ENCODE measurements at places on chromosomes 3 and 15. TPM values are rescaled to one million over a fixed set of nuclear protein-coding genes. Genes with fewer than 3 reads are reported as not detected.

- DNase-seq, result peak; percentile 30
Observed at GRCh38 chr3:46994801-46995731, 15.6 kb downstream of the NBEAL2 start.

Gene FANCD2OS
- total RNA-seq, result not detected

Gene SAMD7
- total RNA-seq, result not detected

Gene GPR160
- 2.6 TPM for total RNA-seq

GRCh38 chr3:56314842-56315241, 153.4 kb downstream of the ERC2 start:
- DNase-seq, result peak; percentile 12

DNA sequence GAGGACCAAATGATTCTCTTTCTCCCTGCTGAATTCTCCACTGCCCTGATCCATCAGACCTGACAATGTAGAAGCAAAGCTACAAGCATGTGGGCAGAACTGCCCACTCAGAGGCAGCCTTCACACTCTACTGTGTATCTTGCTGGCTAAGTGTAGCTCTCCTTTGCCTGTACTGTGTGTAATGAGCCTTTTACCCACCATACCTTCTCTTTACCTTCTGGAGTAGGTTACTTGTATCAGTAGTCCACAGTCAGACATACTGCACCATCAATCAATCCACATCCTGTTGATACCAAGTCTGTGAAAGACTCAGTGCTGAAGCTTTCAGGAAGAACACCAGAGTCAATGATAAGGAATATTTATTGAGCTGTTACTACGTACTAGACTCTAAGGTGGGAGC, 440.7 kb upstream of the ARHGEF26 start:
- no peak for DNase-seq

DNA sequence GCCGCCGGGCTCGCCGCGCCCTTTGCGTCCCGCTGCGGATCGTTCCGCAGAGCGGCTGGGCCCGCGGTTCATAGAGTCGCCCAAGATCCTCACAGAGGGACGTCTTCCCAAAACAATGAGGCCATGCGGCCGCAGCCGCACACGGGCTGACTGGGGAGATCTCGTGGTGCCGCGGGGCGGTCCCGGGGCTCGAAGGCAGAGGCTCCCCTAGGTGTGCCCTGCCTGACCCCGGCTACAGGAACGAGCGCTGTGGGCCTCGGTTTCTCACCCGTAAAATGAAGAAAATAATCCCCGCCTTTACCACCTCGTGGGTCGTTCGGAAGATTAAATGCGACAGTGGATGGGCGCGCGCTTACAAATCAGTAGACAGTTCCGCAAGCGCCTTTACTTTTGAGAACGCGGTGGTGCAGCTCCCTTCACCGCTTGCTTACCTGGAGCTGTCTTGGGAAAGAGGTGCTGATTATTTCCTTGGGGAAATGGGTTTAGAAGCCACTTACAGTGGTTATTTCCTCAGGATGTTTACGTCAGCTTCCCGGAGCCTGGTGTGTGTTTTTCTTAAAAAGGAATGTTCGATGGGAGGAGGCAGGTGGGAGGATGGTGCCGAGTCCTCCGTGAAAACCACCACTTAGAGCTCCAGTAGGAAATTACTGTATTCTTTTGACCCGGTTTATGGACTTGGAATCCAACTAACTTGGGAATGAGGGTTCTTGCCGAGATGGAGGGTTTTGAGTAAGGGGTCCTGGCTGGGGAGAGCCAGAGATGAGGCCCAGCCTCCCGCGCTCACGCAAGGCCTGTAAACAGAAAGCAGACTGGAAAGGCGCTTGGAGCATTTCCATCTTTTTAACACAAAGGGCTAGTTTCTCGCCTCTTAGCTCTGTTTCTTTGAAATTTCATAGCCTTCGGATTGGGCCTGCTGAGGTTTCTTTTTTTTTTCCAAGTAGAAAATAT, 1.9 kb upstream of the MEX3B start:
- DNase-seq, result no peak

- DNase-seq, result no peak
Observed at GRCh38 chr15:49187549-49188245, 17.6 kb downstream of the GALK2 start.

DNA sequence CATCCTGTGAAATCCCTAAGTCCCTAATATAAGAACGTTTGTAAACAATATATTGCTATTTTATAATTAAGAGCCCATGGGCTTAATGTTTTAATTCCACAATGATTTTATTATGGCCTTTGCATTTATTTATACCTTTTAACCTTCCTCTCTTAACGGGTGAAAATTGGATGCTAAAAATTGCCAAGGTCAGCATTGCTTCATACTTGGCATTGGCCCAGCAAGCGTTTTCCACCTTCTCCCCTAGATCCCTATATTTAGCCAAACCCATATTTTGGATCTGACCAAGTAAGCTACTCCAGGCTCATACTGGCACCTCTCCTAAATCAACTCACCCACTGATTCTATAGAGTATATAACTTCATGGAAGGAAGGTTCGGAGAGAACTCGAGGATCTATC, 188.0 kb upstream of the NR2F2 start:
- DNase-seq, result no peak

DNA sequence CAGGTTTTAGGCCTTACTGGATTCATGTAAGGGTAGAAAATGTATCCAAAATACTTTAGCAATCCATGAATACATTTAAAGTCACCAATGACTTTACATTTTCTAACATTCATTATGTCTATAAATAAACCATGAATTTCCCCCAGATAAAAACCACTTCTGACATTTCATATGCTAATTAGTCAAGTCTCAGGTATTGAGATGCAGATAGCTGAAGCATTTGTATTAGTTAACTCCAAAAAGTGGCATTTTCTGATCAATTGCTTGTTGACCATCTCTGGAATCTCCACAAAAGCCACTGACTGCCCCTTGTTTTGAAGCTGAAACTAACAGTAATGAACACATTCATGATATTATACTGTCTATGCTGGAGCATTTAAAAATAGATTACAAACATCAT, 68.4 kb upstream of the RAP2B start:
- no peak for DNase-seq

DNA sequence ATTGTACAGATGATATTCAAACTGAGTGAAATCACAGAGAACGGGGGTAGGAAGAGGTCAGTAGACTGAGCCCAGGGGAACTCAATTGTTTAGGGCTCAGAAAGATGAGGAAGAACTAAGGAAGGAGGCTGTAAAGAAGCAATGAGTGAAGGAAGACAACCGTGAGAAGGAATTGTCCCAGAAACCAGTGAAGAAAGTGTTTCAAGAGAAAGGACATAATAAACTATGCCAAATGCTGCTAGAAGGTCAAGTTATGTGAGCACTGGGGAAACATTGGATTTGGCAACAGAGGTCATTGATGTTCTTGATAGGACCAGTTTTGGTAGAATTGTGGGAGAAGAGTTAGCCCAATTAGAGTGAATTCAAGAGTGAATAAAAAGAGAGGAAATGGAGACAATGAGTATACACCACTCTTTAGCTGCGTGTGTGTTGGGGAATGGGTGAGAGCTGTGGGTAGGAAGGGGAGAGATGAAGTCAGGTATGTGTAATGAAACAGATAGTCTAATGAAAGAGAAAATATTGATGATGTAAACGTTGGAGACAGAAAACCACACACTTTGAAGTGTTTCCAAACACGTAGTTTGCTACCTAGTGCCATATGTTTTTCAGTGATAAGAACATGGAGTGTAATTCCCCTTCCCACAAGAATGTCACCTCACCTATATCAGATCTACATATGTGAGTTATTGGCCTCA, 42.5 kb upstream of the MME start:
- no peak for DNase-seq

Gene ZBBX
- 0.42 TPM for total RNA-seq

- no peak for DNase-seq
Observed at GRCh38 chr3:97297032-97297431, 467.5 kb upstream of the ARL6 start.

DNA sequence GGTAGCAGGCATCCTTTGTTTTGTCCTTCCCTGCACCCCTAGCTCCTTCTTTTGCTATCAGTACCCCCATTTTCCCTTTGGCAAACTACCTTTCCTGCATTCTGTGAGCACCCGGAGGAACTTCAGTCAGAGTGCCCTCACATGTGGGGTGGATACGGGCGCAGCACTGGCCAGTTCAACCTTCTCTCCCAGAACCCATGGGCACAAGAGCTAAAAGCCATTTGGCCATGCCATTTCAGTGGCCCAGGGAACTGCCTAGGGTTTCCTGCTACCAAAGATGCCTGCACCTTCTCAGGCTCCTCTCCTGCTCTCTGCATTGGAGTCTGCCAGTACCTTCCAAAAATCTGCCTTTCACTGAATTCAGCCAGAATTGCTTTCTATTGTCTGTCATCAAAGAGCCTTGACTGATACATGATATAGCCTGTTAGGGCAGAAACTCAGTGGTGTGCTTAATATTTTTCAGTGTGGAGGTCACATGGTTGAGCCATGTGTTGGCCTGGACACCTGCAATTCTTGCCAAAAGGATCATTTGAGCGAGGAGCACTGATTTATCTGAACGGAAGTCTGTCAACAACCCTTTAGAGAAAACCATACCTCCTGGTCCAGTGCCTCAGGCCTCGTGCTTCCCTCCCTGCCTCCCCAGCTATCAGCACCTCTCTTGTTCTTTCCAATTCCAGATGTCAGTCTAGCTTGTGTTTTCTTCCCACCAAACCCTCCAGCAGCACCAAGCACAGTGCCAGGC, 27.0 kb upstream of the HHATL start:
- DNase-seq, result no peak

DNA sequence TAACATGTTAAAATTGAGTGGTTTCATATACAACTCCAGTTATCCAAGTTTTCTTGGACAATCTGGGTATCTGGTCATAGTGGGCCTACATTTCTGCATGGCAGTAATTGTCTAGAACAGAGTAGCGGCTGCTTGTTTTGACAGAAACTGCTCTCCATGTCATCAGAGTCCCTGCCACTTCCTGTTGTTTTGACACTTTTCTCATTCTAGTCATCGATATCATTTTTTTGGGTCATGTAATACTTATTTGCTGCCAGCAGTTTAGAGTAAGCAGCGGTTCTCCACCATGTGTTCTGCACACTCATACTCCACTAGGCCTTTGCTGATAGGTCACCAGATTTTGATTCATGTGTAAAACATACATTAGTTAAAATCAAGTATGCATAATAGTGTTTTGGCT, 81.5 kb downstream of the SLC25A26 start:
- DNase-seq, result no peak

GRCh38 chr15:36172955-36173354, 406.5 kb upstream of the CDIN1 start:
- DNase-seq, result no peak

DNA sequence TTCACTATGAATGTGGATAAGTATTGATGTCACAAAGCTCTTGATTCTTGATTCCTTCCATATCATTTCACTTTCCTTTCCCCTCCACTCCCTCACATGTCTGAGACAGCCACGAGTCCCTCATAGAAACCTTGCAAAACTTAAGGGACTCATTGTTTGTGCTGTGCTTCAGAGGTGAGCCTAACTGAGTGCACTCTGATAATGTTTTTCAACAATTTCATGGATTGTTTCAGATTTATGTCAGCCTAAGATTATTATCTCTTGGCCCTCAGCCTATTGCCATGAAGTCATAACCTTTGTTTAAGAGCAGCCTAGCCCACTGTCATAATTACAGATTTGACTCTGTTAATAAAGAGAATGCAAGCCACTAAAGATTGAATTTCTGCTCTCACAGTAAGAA, 363.6 kb downstream of the MECOM start:
- DNase-seq, result no peak

DNA sequence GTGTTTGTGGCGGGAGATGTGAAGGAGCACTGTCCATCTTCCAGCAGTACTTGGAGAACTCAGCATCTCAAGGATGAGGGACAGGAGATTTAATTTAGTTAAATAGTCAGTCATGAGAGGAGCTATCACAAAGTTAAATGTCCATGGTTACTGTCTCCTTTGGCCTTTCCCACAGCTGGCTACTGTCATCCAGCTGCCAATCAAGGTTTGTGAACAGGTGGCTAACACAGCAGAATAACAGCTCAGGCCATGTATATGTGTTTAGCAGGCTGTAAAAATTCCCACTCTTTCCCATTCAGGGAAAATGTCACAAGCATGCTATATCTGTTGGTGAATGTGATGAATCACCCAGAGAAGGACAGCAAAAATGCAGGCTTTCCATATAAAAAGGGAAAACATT, 120.5 kb downstream of the TMEM108 start:
- DNase-seq, result no peak

Gene MKRN3
- total RNA-seq, result not detected

Gene CACNA2D2
- 3.6 TPM for total RNA-seq

DNA sequence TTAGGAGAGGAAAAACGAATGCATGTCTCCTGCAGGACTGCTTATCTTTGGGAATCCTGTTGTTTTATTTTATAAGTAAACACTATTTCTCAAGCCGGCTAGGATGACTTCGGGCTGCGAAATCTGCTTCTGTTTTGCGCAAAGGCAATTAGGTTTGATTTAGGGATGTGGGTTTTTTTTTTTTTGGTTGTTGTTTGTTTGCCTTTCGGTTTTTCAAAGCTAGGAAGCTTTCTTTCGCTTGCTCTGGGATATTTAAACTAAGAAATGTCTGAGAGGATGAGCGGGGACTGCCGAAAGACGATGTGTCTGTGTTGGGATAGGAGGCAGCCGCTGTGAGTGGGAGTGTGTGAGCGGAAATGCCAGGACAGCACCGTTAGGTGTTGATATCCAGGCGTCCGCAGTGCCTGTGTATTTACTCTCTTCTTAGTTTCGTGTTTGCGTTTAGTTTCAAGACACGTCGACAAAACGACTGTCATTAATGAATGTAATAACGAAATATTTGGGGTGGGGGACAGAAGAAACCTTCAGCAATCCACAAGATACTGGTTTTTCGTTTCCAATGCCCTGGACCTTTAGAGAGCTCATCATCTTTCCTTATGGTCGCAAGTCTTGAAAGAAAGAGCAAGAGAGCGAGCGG, 604 bp downstream of the ISL2 start:
- DNase-seq, result no peak

Gene WNT5A
- total RNA-seq, result 7.4 TPM

DNA sequence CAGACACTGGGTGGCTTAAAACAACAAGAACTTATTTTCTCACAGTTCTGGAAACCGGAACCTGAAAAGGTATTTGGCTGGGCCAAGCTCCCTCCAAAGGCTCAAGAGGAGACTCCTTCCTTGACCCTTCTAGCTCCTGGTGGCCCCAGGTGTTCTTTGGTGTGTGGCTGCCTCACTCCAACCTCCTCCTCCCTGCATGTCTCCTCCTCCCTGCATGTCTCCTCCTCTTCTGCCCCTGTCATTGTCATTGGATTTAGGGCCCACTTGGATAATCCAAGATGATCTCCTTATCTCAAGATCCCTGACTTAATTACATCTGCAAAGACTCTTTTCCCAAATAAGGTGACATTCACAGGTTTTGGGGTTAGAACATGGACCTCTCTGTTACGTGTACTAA, 69.8 kb upstream of the MFGE8 start:
- no peak for DNase-seq

GRCh38 chr15:60576044-60576443, 97.1 kb upstream of the ICE2 start:
- no peak for DNase-seq

Gene TM4SF4
- not detected for total RNA-seq

GRCh38 chr3:52769786-52770455, 819 bp downstream of the NEK4 start:
- DNase-seq, result no peak

- DNase-seq, result no peak
Observed at GRCh38 chr3:124137216-124137615, 145.3 kb upstream of the ROPN1 start.

Data from heart left ventricle (tissue), 16 donors.